Small intestine (tissue), 16 donors: ENCODE measurements at places on chromosomes 3 and 15. TPM values are rescaled to one million over a fixed set of nuclear protein-coding genes. Genes with fewer than 3 reads are reported as not detected.

Gene CCDC39
- not detected for polyA plus RNA-seq

- no peak overlapping the region for H3K4me3 ChIP-seq
- DNase-seq, result no peak
- H3K36me3 ChIP-seq, result no peaks in the 10 kb centered on the region
- no peaks in the 10 kb centered on the region for H3K4me1 ChIP-seq
- no peaks in the 10 kb centered on the region for H3K27me3 ChIP-seq
Measured at GRCh38 chr3:68467465-68467864, 464.9 kb downstream of the TAFA4 start.

- H3K27ac ChIP-seq, result no peak overlapping the region
- no peak for DNase-seq
- H3K27me3 ChIP-seq, result no peaks in the 10 kb centered on the region
- H3K4me1 ChIP-seq, result peaks cover 8% of the 10 kb centered on the region
Measured at GRCh38 chr3:196985954-196986885, 17.6 kb upstream of the PIGZ start.

- no peak overlapping the region for H3K27ac ChIP-seq
- peaks cover 5% of the 10 kb centered on the region for H3K4me1 ChIP-seq
- no peaks in the 10 kb centered on the region for H3K27me3 ChIP-seq
- H3K36me3 ChIP-seq, result no peaks in the 10 kb centered on the region
Measured at GRCh38 chr3:23647706-23648258, 158.0 kb upstream of the UBE2E1 start.

GRCh38 chr3:39108200-39108710, 775 bp downstream of the TTC21A start:
- no peaks in the 10 kb centered on the region for H3K36me3 ChIP-seq
- no peaks in the 10 kb centered on the region for H3K27me3 ChIP-seq
- H3K4me3 ChIP-seq, result peak overlapping the region; percentile 80

DNA sequence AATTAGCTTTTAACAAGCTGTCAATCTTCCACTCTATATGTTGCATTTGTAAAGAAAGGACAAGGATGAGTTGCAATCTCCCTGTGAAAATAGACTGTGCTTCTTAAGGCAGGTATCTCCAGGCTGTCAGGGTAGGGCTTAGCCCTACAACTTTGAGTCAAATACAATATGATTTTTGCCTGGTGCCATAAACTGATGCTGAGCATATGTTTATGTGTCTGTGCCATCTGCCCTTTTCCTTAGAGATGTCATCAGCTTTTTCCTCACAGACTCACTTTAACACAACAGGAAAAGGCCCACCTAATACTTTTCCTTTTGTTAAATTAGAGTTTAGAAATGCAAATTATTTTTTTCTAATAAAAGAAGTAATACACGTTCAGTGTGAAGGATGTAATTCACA, 548.3 kb downstream of the NLGN1 start:
- H3K4me1 ChIP-seq, result no peaks in the 10 kb centered on the region
- DNase-seq, result no peak
- no peak overlapping the region for H3K4me3 ChIP-seq
- no peak overlapping the region for H3K27ac ChIP-seq
- H3K27me3 ChIP-seq, result no peaks in the 10 kb centered on the region

DNA sequence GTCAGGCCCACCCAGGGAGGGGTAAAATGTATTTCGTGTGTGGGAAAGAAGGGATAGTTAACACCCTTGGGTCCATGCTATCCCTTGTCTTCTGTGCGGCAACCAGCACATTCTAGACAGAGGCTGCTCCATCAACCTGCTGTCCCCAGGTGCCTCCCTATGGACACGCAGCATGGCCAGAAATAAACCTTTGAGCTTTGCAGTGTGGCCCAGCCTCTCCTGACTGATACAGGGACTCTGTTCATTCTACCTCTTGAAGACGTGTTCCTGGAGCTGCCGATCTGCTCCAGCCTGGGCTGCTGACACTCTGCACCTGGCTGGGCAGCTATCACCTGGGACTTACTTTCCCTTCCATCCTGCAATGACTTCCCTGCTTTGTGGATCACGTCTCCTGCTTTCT, 4.1 kb upstream of the KLF13 start:
- H3K27me3 ChIP-seq, result no peaks in the 10 kb centered on the region
- peaks cover 12% of the 10 kb centered on the region for H3K4me1 ChIP-seq
- peak; percentile 49 for DNase-seq
- H3K36me3 ChIP-seq, result no peaks in the 10 kb centered on the region
- no peak overlapping the region for H3K27ac ChIP-seq

GRCh38 chr3:13066834-13067233, 6.4 kb downstream of the IQSEC1 start:
- no peaks in the 10 kb centered on the region for H3K36me3 ChIP-seq
- H3K27me3 ChIP-seq, result peaks cover under 1% of the 10 kb centered on the region
- no peak for DNase-seq
- no peak overlapping the region for H3K27ac ChIP-seq
- H3K4me3 ChIP-seq, result no peak overlapping the region
- no peaks in the 10 kb centered on the region for H3K4me1 ChIP-seq
